ENCODE measurements at places on chromosomes 4 and X.

GRCh38 chr4:38623260-38623659 is 40.7 kb upstream of the KLF3 start:
- no peak for DNase-seq

DNA sequence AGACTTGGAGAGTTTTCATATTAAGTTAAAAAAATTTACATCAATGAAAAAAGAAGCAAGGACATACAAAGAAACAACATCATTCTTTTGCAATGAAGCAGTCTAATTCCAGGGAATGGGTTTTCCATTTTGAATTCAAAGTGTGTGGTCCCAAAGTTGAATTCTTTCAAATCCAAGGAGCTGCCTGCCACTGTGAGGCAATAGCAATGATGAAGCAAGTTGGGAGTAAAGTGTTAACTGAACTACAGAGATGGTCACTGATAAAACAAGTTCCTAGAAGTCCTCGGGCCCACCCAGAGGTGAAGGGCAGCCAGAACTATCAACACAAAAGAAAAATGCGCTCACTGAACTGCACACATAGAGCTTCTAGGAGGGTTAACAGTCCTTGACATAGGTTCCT is 115.9 kb downstream of the RAB28 start:
- no peak for DNase-seq

- DNase-seq: no peak
These were observed 245.6 kb downstream of the TRAM1L1 start for GRCh38 chr4:116839826-116840225.

- DNase-seq: no peak
These were observed 46.1 kb downstream of the GRK4 start for GRCh38 chr4:3009422-3009821.

GRCh38 chr4:65943076-65943475 is 272.8 kb upstream of the EPHA5 start:
- no peak for DNase-seq

DNA sequence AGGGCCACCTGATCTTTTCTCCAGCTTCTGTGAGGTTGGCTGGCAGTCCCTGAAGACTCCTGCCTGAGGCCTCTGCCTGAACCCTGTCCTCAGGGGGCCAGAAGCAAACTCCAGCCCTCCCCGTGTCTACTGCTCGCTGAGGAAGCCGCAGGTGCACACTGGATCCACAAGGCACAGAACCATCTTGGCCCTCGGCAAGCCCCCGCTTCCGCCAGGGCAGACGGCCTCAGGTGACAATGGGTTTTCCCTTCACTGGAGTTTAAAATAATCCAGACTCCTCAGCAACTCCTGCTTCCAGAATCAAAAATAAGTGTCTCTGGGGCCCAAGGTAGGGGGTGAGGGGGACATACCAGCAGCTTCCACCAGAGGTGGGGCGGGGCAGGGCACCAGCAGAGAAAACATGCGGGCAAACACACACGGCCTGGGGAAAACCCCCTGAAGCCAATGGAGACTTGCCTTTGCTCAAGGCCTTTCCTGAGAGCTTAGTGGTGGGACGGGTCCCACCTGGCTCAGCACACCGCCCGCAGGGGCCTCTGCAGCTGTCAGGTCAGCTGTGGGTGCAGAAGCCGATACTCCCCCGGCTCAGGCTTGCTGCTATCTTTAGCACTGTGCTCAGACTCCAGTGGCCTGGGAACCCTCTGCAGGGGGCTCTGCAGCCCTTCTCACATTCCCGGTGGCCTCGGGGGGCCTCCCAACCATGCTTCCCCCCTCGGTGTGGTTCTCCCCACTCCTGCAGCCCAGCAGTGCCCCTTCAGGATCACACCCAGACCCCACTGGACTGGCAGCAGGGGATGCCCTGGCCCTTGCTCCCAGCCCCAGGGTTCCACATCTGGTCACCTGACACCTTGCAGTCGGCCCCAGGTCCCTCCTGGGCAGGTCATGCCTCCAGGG is 1.9 kb downstream of the MYL5 start:
- DNase-seq: no peak

DNA sequence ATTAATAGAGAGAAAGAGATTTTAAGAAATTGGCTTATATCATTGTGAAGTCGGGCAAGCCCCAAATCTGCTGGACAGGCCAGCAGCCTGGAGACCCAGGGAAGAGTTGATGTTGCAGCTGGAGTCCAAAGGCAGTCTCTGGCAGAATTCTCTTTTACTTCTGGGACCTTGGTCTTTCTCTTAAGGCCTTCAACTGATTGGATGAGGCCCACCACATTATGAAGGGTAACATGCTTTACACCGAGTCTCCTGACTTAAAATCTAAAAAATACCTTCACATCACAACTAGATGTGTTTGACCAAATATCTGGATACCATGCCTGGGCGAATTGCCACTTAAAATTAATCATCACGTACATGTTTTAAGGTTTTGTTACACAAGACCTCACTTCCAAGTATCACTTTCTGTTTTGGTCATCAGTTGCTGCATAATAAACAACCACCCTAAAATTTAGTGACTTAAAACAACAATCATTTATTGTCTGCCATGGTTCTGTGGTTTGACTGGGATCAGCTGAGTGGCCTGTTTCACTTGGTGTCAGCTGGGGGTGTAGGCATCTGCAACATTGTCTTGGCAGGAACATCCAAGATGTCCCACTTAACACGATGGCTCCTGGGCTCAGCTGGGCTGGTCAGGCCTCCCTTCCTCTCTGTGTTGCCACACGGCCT is 3.4 kb downstream of the CD38 start:
- DNase-seq: no peak

DNA sequence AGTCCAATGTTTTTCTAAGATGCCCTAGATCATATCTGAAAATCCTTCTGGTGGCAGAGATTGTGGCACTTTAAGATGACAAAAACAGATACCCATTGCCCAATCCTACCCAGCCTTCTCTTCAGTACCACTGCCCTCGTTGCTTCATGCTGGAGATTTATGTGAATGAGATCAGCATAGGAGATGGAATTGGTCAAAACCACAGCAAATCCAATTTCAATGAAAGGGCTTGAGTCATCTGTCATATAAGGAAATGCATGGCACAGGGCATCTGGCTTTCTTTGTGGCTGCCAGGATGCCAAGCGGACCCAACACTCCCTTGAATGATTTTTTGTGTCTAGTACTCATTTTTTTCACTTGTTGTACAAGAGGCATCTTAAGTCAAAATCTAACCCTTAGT is 16.8 kb downstream of the AFF2 start:
- DNase-seq: no peak

- DNase-seq: no peak
These were observed 179.9 kb downstream of the KIT start for GRCh38 chr4:54837576-54838140.

- DNase-seq: no peak
These were observed 505.4 kb upstream of the FAM241A start for GRCh38 chr4:111639876-111640275.

DNA sequence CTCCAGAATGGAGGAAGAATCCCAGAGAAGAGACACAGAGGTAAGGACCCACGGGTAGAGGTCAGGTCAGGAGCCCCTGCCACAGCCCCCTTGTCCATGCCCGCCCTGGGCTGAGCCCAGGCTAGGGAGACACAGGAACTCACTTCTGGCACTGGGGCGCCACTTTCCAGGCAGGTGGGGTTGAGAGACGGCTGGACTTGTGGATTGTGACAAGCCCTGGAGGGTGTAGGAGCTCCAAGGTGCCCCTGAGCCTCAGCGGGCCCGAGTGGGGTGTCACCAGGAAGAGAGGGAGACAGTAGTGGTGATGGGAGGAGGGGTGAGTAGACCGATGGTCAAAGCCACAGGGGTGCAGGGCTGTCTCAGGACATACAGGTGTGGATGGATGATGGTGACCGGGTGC is 58.9 kb downstream of the WFS1 start:
- no peak for DNase-seq

- DNase-seq: no peak
These were observed 2.9 kb upstream of the CYBB start for GRCh38 chrX:37776987-37777325.

DNA sequence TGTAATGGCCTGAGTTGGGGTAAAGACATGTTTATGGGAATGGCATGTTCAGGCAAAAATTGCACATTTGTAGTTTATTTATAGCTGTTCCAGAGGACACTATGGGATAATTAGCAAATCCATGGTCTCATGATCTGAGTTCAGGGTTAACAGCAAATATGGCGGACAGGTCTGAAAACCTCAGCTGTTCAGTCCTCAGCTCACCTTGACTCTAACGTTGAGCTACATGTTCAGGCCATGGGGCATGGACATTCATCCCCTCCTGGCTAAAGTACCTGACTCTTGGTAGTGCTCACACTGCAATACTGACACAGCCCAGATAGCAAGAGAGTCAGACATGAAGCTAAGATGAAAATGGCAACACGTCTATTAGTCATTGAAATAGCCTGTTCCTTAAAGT is 161.6 kb upstream of the GPC4 start:
- DNase-seq: no peak

GRCh38 chr4:5003918-5004317 is 15.3 kb downstream of the CYTL1 start:
- no peak for DNase-seq

DNA sequence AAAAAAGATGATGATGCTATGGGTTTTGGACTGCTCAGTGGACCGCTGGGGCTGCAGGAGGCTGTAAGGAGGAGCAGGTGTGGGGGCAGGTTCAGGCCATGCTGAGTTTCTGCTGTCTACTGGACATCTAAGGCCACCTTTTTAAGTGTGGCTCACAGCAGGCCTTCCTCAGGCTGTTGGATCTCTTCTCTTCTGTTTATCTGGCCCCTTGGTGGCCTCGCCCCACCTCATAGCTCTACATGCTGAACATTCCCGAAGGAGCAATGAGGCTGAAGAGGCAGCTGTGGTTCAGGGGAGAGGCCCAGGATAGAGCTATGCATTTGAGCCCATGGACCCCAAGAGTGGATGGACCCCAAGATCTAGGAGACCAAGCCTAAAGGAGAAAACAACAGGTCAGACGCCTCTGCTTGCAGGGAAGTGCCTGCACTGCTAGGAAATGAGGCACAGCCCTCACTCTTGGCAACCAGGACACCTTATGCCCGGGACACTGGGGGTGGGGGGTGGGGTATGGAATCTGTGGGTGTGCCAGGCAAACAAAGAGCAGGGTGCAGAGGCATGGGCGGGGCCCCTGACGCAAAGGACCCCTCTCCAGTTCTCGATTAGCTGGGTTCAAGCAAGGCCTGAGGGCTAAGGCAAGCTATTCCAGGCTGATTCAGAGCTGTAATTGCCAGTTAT is 168.9 kb downstream of the BCOR start:
- no peak for DNase-seq

- DNase-seq: no peak
These were observed 1472.7 kb downstream of the ARAP2 start for GRCh38 chr4:34771632-34772031.

DNA sequence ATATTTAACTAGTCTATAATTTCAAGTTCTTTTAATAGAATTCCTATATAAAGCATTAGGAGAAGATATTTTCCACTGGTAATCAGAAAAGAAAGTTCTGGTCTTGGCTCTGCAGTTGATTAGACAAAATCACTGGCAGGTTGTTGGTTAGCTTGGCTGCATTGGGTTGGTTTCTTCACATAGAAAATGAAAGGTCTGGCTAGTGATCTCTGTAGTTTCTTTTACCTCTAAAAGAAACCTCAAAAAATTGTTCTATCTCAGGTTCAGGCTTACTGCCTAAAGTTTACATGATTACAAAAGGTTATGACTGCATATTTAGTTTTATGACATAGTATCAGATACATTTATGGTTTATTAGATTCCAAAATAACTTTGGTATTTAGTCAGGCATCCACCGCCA is 95.8 kb upstream of the NAP1L5 start:
- DNase-seq: no peak

GRCh38 chrX:4935846-4936245 is 1222.4 kb upstream of the PRKX start:
- DNase-seq: peak; percentile 2

GRCh38 chr4:55827582-55827981 is 8.0 kb downstream of the EXOC1L start:
- no peak for DNase-seq

All from hindlimb muscle (tissue), 1 donor.